ENCODE measurements at places on chromosomes 1 and 21.

GRCh38 chr1:153790966-153791647 is 15.9 kb downstream of the SLC27A3 start:
- no peak for DNase-seq

GRCh38 chr1:203888807-203889251 is 27.4 kb downstream of the SNRPE start:
- DNase-seq, result no peak

DNA sequence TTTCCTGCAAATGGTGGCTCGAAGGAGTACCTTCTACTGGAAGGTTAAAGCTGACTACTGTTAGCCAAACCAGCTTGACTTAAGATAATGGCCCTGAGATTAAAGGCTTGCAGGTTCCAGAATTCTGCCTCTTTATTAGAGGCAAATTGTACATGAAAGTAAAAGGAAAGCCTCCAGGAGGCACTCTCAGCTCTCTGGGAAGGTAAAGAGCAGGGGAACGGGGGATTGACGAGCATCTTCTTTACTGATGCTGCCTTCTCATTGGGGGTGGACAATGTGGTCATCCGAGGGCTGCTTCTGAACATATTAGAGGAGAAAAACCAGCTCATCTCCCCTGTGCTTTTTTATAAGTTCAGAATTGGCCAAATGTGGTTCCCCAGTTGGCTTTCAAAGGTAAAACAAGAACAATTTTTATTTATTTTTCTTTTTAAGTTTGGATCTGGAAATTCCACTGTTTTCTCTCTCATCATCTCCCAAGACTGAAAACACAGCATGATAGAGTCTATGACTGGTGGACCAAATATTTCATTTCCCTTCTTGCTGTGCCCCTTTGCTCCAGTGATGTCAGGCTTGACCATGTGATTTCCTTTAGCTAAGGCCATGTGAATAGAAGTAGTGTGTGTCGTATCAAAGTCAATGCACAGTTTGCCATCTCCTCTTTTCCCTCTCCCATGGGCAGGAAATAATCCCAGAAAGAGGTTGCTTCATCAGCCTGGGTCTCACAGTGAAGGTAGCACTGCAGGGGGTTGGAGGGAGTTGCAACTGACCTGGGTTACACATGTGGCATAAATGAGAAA is 292.7 kb downstream of the PRDM2 start:
- DNase-seq, result no peak

- DNase-seq, result no peak
Measured at GRCh38 chr1:185375583-185375982, 58.5 kb upstream of the IVNS1ABP start.

DNA sequence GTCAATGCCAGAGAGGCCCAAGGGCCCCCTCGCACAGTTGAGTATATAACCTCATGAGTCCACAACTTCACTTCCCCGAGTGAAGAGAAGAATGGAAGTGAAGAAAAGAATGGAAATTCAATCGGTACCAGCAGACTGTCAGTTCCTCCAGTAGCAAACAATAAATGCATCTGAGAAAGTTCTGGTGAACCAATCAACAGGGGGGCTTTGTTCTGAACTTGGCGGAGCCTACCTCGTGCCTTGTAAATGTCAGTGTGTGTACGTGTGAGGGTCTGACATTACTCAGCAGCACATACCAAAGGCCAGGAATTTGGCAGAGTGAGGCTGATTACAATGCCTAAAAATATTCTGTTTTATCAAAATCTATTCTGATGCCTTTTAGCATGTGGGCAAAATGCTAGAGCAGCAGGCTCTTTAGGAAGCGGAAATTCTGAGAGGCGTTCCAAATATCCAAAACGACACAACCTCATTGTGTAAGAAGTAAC is 238.5 kb downstream of the LTN1 start:
- no peak for DNase-seq

DNA sequence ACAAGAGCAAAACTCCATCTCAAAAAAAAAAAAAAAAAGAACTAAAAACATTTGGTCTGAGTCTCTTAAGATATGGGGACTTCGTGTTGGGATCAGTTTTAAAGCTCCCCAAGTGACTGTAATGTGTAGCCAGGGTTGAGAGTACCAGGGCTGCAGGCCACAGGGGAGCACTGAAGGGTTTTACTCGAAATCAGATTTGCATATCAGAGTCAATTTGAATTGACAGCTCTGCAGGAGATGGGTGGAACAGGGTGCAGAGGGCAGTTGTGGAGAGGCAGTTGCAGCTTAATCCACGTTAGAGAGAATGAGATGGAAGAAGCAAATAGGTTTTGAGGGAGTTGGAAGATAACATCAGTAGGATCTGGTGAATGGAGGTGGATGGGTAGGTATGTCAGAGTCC is 20.6 kb upstream of the ELOA start:
- no peak for DNase-seq
